ENCODE measurements at places on chromosomes 11 and 22.

GRCh38 chr22:48858121-48858520, 969.6 kb downstream of the BRD1 start:
- no peak for DNase-seq

DNA sequence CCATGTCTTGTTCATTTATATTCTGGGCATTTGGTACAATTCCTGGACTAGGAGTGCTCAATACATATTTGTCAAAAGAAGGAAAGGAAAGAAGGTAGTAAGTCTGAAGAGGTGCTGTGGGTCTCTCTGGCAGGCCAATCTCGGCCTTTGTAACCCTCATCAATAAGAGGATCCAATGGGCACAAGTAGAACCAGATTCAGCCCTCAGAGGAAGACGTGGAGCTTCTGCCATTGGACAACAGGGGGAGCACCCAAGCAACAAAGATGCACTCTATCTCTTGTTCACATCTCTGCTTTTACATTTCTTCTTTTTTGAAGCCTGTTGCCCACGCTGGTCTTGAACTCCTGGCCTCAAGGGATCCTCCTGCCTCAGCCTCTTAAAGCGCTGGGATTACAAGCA, 2.2 kb upstream of the VPS11 start:
- DNase-seq = peak; percentile 26

DNA sequence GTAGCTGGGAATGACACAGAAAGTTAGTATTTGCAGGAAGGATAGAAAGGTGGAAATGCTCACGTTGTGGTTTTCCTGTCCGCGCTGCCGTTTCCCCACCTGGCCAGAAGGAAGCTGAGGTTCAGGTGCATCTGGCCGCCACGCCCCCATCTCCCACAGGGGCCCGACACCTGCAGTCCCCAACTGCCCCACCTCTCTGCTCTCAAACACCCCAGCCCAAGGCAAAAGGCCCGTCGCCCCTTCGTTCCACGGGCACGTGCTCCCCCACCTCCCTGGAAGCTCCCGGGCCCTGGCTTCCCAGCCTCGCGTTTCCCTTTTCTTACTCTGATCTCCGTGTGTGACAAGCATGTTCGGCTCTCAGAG, 985.1 kb downstream of the BRD1 start:
- DNase-seq = no peak

- no peak for DNase-seq
Observed at GRCh38 chr11:103862094-103862801, 174.2 kb upstream of the DDI1 start.

- no peak for DNase-seq
Observed at GRCh38 chr11:8017894-8018483, 30.9 kb downstream of the EIF3F start.

DNA sequence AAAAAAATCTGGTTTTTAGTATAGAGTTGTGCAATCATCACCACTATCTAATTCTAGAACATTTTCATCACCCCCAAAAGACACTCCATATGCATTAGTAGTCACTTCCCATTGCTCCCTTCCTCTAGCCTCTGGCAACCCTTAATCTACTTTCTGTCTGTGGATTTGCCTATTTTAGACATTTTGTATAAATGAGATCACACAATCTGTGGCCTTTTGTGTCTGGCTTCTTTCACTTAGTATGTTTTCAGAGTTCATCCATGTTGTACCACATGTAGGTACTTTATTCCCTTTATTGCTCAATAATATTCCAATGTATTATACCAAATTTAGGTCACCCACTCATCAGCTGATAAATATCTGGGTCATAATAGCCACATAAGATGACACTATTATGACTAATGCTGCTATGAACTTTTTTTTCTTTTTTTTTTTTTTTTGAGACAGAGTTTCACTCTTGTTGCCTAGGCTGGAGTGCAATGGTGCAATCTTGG, 67.5 kb upstream of the SCUBE2 start:
- DNase-seq = no peak

DNA sequence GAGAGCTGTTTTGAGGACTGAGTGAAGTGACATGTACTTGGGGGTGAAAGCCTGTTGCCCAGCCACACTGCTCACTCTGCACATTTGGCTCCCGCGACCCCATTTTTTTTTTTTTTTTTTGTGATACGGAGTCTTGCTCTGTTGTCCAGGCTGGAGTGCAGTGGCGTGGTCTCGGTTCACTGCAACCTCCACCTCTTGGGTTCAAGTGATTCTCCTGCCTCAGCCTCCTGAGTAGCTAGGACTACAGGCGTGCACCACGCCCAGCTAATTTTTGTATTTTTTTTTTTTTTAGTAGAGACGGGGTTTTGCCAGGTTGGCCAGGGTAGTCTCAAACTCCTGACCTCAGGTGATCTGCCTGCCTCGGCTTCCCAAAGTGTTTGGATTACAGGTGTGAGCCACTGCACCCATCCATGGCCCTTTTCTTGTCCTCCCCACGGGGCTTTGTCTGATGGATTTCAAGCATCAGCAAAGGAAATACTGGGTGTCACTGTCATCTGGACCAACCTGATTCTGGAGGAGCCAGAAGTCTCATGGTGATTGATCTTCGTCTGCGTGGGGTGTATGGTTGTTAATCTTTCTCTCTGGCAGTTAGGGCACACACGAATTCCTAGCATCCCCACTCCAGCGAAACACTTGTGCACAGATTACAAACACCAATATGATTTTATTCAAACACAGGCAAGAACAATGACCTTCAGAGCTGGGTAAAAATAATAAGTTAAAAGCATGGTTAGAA, 3.4 kb upstream of the UCP3 start:
- no peak for DNase-seq

DNA sequence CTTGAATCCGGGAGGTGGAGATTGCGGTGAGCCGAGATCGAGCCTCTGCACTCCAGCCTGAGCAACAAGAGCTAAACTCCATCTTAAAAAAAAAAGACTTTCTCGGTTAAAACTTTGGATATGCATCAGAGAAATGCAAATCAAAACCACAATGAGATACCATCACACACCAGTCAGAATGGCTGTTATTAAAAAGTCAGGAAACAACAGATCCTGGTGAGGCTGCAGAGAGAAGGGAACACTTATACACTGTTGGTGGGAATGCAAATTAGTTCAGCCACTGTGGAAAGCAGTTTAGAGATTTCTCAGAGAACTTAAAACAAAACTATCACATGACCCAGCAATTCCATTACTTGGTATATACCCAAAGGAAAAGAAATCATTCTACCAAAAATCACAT, 619.4 kb upstream of the KIRREL3 start:
- DNase-seq = no peak

DNA sequence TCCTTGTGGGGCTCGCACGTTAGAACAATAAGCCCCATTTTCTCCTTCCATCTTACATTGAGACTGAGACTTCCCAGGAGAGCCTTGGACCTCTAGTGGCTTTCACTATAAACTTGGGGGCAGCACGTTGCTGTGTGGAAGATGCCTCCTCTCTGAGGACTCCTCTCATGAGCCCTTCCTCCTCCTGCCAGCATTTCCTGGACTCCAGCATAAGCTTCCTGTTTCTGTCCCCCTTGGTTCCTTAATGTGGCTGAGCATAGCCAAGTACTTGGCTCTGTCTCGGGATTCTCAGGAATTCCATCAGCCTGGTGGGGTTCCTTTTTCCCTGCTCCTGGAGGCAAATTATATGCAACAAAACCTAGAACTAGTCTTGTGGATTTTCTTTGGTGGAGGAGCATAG, 38.8 kb upstream of the UBASH3B start:
- no peak for DNase-seq

- DNase-seq = no peak
Observed at GRCh38 chr22:31097941-31098631, 9.3 kb downstream of the SELENOM start.

- DNase-seq = no peak
Observed at GRCh38 chr11:112042161-112042960, 17.2 kb downstream of the DLAT start.

DNA sequence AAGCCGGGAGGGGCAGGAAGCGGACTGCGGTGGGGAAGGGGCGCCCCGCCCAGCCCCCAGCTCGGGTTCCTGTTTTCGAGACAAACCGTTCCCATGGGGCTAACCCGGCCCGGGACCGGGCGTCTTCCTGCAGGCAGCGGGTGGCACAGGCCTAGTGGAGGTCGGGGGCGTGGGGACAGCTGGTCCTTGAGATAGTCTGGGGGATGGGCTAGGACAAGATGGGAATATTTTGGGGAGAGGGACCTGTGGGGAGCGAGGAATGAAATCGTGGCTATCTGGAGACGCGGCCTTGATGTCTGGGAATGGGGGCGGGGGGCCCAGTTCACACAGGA, 1.2 kb upstream of the RASGRP2 start:
- DNase-seq = peak; percentile 74

DNA sequence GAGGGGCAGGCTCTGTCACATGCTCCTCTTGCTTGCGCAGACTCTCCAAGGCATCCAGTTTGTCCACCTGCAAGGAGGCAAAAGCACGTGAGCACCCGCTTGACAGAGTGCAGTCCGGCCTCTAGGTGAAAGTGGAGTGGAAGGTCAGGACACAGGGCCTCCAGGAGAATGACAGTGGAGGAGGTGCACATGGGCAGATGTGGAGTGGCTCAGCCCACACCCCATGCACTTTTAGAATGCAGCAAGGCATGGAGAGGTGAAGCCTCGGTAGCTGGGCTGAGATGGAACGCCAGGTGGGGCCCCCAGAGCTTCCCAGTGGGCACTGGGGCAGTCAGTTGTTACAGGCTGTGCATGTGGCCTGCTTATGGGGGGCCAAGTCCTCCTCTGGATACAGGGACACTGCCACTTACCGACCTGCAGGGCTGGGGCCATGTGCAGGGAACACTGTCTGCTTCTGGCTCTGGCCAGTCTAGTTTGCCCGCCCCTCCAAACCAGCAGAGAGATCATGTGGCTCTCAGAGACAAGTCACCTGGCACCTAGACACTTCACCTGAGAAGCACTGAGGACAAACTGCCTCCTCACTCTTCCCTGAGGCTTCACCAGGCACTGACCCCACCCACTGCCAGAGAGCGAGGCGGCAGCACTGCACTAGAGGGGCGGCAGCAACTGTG, 2.3 kb upstream of the SLC25A1 start:
- DNase-seq = no peak
